ENCODE measurements at places on chromosomes 6 and 20.

DNA sequence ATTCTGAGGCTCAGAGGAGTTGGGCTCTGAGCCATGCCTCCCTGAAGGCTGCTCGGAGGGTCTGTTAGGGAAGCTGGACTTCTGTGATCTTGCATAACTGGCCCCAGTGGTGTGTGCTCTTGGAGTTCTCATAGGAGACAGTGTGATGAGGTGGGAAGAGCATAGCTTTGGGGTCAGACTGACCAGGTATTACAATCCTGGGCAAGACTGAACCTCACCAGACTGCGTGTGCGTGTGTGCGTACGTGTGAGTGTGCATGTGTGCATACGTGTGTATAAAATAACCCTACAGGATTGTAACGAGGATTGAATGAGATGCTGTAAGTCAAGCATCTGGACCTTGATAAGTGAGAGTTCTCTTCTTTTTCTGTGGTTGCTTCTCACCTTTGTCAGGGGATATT, 10.0 kb downstream of the BPIFB2 start:
- DNase-seq: no peak

DNA sequence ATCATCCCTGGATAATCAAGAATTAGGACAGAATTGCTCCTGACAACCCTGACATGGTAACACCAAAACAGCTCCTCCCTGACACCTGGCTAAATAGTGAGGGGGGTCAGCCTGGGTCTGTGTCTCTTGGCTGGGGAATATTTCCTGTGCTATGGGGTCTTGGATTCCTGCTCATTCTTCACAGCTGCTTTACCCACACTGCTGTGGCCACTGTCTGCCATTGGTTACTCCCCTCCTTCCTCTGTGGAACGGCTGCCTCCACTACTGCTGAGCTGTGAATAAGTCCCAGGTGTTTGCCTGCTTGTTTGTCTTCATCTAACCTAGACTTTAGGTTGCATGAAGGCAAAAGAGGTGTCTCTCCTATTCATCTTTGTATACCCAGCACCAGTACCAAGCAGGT, 33.9 kb upstream of the TXLNB start:
- no peak for DNase-seq

- no peak for DNase-seq
Measured at GRCh38 chr6:37913210-37913609, 93.7 kb downstream of the ZFAND3 start.

GRCh38 chr20:22382742-22383141, 201.6 kb downstream of the FOXA2 start:
- DNase-seq: no peak

- no peak for DNase-seq
Measured at GRCh38 chr20:3115190-3116107, 30.9 kb upstream of the AVP start.

- DNase-seq: no peak
Measured at GRCh38 chr20:21513181-21513663, 642 bp downstream of the NKX2-2 start.

DNA sequence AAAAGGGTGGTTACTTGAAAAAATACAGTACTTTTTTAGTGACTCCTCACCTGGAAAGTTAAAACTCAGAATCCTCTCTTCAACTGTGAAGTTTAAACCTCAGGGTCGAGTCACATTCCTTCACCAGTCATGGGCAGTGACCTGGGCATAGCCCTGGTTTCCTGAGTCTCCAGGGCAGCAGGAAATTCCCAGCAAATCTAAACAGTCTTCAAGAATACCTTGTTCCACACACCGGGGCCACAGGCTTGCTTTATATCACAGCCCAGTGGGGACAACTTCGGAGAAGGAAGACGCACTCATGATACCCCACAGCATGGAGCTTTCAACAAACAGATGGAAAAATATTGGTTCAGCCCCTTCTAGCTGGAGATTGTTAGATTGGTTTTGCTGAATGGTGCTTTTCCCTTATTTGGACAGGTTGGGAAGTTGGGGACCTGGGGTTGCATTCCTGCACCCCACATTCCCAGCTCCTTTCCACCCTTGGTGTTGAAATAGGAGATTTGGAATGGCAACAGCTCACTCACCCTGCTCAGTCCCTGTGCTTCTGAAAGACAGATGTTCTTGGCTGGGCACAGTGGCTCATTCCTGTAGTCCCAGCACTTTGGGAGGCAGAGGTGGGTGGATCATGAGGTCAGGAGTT, 113.0 kb upstream of the TMEM170B start:
- DNase-seq: no peak

DNA sequence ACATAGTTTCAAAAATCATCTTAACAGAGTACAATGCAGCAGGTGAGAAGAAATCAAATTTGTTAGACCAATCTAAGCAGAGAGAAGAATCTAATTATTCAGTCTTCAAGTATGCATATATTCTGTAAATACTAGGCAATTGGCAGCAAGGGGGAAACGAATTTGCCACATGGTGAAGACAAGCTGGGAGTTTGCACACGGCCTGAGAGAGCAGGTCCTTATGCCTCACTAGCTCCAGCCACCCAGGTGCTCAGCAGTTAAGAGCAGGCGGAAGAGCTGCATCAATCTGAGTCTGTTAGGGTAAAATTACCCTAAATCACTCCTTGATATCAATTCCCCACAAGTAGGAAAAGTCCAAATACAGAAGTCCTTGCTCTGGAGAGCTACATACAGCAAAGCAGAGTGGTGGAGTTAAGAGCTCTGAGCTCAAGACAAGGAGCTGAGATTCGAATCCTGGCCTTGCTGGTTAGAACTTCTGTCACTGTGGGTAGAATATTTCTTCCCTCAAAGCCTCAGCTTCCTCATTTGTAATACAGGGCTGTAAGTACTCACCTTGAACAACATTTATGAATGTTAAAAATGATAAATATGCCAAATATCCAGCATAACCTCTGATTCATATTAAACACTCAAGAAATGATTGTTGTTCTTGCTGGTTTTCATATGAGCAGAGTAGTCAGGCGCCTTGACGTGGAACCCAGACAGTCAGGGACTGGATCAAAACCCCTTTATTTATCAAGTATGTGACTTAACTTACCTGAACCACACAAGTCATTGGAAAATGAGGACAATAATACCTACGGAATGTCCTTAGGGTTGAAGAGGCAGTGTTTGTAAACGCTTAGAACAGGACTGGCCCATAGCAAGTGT, 444.2 kb downstream of the CDH26 start:
- DNase-seq: no peak

DNA sequence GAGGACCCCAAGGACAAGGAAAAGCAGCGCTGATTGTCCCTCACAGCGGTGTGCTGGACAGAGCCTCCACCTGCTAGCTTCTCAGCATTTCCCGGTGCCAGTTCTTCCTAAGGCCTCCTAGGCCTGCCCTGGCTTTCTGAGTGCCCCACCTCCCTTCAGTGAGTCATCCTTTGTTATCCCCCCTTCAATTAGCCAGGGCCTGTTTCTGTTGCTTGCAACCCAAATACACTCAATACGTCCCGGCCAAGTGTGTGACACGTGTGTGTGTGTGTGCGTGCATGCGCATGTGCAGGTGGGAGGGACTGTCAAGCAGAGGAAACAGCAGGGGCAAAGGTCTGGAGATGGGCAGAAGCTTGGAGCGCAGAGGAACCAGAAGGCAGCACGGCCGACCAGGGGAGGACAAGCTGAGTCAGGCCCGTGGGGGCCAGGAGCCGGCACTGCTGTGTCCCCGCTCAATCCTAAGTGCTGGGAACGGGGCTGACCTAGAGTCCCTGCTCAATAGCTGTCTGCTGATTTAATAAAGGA, 159.8 kb downstream of the PREX1 start:
- DNase-seq: no peak

DNA sequence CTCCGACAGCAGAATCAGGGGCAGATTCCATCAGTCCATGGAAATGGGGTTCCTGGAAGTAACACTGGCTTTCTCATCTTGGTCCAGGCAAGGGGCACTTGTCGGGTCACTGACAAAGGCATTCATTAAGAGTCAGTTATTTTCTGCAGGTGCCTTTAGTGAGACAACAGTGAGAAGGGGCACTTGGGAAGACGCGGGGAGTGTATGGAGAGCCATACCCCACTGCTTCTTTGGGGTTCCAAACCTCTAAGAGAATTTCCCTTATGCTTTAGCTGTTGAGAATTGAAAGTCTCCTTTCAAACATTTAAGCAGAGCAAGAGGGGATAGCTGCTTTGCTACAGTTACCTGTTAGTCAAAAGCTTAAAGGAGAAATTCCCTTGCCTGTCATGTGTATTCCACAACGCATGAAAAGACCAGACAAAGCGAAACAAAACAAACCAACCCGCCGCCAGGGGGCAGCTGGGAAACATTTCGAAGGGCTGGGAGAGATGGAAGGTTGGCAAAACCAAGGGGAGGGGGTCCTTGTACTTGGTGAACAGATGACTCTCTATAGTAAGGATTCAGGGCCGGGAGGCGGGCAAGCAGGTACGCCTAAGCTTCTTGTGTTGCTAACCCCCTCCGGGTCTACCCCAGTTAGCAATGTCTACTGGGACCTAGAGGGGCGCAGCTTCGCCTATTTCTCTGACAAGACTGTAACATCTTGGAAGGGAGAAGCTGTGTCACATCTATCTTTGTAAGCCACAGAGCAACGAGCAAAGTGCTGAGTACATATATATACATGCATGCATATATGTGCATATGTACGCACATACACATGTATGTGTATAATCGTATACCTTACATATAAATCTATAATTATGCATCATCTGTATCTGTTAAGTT, 474.9 kb upstream of the AGPAT4 start:
- DNase-seq: no peak

DNA sequence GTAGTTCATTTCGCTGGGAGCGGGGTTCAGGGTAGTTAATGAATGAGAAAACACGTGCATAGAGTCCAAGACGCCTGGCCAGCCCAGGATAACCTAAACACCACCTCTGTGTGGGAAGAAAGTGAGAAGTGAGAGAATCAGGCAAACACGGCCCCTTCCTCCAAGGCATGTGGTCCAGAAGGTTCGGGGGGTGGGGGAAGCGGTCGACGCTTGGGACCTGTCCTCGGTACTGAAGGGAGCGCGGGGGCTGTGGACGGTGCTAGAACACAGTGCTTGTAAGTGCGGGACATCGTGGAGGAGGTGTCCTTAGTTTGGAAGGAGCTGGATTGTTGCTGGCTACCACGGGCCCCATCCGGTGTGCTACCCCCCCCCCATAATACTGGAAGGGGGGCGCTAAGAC, 1.7 kb upstream of the VSTM2L start:
- DNase-seq: no peak

DNA sequence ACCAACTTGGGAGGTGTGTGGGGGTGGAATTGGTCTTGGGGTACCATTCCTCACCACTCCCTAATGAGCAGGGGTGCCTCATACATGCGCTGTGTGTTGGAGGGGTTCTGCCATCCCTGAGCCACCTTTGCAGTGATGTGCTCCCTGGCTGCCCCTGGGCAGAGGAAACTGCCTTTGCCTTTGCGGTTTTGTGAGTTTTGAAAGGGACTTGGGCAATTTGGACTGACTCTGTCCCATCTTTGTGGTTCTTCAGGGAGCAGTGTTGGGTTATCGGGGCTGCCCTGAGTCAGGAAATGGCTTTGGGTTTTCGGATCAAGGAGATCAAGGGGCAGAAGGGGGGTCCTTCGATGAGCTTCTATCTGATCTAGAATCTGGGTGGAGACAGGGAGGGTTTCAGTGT, 3.9 kb upstream of the PHACTR3 start:
- DNase-seq: no peak

- no peak for DNase-seq
Measured at GRCh38 chr20:17488916-17489600, 42.1 kb downstream of the BFSP1 start.

DNA sequence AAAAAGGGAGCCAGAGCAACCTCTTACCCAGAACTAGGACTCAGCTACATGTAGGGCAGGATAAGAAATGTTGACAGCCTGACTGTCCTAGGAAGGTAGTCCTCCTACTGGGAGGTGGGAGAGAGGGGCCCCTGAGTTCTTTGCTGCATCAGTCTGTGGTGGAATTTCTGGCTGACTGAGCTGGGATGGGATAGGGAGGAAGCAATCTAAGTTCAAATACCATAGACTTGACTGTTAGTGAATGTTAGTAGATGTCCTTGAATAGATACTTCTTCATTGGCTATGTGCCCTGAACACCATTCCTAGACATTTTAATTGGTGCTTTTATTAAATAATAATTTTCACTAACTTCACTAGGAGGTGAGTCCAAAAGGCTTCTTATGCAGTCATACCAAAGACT, 1343.6 kb upstream of the CITED2 start:
- no peak for DNase-seq

DNA sequence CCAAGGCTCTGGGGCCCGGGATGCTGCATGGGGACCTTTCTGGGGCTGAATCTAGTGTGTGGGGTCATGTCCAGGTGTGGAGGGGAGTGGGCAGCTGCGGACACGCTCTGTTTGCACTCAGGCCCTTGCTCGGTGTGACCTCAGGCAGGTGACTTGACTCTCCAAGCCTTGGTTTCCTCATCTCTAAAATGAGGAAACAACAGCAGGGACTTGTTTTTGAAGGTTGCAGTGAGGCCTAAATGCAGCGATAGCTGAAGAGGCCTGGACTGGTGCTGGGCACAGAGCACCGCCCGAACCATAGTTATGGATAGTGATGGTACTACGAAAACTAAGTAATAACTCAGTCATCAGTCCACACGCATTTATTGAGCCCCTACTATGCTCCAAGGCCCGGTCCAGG, 91.8 kb downstream of the NOL4L start:
- no peak for DNase-seq

GRCh38 chr20:17694767-17695166, 5.0 kb upstream of the BANF2 start:
- DNase-seq: no peak

- DNase-seq: no peak
Measured at GRCh38 chr6:21199262-21199661, 394.3 kb upstream of the SOX4 start.

GRCh38 chr6:137363805-137364138, 130.4 kb downstream of the OLIG3 start:
- DNase-seq: no peak

DNA sequence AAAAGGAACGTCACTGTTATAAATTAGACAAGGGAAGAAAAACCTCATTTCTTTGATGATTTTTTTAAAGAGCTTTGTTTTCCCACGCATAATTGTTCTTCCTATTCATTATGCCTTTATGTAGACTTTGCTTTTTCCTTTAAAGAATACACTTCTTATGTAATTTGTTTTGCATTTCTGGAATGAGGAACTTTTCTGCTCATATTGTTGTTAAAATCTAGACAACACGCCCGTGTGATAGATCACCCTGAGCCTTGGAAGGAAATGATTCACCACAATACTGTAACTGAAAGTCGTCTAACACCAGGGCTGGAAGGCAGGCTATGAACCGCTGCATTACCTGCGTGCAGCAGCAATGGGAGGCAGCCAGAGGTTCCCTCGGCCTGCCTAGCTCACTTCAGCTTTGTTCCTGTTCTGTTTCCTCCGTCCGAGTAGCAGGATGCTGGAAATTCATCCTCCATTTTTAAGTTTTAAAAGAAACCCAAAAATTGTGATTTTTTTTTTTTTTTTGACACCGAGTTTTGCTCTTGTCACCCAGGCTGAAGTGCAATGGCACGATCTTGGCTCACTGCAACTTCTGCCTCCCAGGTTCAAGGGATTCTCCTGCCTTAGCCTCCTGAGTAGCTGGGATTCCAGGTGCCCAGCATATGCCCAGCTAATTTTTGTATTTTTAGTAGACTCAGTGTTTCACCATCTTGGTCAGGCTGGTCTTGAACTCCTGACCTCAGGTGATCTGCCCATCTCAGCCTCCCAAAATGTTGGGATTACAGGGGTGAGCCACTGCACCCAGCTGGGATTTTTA, 49.6 kb upstream of the ZNF217 start:
- DNase-seq: peak; percentile 74

GRCh38 chr20:10788055-10788454, 114.3 kb upstream of the JAG1 start:
- DNase-seq: no peak
